Stimulated activated CD8-positive, alpha-beta memory T cell treated with anti-CD3 and anti-CD28 coated beads, Interleukin-4, amount 100 ng/mL, for 4 hours (primary cell): ENCODE measurements at places on chromosomes 12 and 14.
A peak's percentile ranks its signal among the peaks of the same experiment; 100 is the strongest.

DNA sequence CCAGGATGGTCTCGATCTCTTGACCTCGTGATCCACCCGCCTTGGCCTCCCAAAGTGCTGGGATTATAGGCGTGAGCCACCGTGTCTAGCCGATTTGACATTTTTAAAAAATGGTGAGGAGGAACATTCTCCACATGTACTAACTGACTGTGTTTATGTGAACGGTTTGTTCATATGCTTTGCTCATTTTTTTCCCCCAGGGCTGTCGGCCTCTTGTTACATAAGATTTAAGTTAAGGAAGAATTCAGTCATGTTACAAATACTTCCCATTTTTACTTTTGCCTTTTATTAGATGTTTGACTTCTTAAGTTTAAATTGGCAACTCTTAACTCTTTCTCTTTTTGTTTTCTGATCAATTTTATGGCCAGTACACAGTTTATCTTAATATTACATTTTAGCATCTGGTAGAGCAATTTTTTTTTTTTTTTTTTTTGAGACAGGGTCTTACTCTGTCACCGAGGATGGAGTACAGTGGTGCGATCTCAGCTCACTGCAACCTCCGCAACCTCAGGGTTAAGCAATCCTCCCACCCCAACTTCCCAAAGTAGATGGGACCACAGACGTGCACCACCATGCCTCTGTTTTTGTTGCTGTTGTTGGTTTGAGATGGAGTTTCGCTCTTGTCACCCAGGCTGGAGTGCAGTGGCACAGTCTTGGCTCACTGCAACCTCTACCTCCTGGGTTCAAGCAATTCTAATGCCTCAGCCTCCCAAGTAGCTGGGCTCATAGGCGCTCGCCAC, 9.6 kb downstream of the GNS start:
- no peak for DNase-seq

DNA sequence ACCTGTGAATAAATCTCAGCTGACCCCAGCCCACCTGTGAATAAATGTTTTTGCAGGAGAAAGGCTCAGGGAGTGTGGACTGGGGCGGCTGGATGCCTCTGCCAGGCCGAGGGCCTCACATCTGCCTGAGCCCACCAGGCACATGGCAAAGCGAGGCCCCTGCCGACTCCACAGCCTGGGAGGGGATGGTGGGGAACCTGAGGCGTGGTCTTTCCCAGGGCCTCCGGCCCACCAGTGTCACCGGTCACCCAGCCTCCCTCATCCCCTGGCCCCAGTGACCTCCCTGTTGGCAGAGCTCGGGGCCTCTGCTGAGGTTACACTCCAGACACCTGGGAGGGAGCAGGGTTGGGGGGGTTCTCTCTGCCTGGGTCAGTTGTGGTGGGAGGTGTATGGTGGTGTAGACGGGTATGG, 8.2 kb downstream of the NOC4L start:
- DNase-seq = no peak

GRCh38 chr14:106268013-106268727, 741.8 kb downstream of the TMEM121 start:
- DNase-seq = peak; percentile 65

GRCh38 chr12:57049890-57050289, at the start of gene MYO1A:
Gene MYO1A, minus strand, starts transcription at chr12:57050129. Its CDS starts 1,806 bp downstream, at chr12:57048323.
- DNase-seq = no peak

GRCh38 chr12:105281694-105282049, 45.7 kb upstream of the APPL2 start:
- no peak for DNase-seq

DNA sequence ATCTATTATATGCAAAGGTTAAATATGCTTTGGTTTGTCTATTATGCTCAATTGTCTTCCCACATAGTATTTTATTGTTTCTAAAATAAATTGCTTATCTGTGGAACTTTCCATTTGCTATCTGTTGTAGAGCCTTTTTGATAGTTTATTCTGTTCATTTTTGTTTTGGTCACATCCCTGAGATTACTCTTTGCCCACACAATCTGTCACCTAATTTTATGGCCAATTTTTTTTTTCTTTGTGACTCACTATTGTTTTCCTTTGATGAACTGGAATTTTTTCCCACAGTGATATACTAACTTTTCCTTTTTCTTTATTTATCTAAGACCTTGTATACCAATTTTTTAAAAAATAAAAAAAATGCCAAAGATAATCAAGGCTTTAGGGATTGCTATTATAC, 61.1 kb downstream of the RASSF9 start:
- no peak for DNase-seq

DNA sequence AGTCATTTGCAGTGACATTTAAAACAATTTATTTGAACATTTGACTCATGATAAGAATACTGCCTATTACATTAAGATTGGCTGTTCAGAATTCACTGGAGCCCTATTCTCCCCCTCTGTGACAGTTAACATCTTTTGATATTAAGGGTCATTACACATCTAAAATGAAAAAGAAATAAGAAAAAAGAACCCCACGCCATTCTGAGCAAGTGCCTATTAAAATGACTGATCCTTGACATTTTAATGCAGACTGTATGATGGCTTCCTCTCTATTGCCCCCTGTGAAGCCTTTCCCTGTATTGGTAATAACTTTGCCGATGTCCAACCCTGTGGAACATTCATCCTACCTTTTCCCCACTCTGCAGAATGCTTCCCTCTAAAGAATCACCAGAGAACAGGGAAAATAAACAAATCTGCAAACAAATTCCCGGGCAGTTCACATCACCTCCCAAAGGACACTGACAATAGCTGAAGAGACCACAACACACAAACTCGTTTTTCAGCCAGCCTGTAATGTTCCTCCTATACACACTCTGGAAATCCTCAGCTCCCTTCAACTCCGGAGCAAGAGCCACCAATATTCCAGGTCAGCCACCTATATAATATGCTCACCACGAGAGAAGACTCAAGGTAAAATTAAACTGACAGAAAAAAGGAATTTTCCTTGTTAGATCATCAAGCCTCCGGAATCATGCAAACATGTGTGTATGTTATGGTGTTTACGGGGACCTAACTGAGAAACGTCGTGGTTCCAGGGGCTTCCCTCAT, 2.1 kb downstream of the NIN start:
- DNase-seq = no peak

DNA sequence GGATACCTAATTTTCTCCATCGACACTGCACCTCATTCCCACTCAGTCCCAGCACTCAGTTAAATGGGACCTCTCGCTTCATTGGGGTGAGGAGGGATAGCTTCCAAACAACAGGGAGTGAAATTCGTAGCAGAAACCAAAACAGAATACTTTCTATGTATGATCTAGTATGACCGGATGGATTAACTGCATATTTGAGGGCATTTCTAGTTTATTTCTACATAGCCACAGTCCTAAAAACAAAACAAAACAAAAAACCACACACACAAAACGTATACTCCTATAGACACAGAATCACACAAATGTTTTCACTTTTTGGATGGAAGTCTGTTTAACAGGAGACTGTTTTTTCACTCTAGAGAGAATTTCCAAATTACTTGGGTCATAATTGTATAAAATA, 307.5 kb upstream of the FKBP4 start:
- DNase-seq = no peak

- no peak for DNase-seq
These were observed 9.5 kb upstream of the SAV1 start for GRCh38 chr14:50677527-50678063.

DNA sequence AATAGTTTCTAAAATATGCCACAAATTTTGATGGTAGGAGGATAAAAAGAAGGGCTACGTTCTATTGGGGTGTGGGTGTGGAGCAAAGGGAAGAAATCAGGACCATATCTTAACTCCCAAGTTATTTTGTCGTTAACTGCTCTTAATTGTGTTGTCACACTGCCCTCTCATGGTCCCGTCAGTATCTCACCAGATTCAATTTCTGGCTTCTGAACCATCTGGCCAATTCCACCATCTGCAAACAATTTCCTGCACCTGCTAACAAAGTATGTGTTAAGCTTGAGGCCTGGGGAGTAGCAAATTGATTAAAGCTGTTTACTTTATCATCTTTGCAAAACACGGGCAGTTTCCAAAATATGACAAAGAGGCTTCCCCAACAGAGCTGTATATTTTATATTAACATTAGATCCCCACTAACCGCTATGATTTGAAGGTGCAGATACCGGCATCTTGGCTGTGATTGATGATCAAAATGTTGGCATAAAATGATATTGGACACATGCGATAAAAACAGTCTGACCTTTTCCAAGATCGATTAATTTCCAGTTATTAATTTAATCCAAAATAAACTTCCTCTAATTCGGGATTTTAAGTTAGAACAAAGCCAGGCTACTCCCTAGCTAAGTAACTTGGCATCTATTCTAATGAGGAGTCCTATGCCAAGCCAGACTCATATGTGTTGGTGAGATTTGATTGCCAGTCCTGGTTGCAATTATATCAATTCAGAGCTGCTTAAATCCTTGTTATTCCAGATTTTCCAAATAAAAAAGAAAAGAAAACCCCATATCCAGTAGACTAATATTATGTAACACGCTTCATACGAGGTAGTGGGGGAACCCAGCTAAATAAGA, 6.9 kb upstream of the DNM1L start:
- DNase-seq = no peak

GRCh38 chr14:85308531-85309300, 221.2 kb upstream of the FLRT2 start:
- DNase-seq = no peak

DNA sequence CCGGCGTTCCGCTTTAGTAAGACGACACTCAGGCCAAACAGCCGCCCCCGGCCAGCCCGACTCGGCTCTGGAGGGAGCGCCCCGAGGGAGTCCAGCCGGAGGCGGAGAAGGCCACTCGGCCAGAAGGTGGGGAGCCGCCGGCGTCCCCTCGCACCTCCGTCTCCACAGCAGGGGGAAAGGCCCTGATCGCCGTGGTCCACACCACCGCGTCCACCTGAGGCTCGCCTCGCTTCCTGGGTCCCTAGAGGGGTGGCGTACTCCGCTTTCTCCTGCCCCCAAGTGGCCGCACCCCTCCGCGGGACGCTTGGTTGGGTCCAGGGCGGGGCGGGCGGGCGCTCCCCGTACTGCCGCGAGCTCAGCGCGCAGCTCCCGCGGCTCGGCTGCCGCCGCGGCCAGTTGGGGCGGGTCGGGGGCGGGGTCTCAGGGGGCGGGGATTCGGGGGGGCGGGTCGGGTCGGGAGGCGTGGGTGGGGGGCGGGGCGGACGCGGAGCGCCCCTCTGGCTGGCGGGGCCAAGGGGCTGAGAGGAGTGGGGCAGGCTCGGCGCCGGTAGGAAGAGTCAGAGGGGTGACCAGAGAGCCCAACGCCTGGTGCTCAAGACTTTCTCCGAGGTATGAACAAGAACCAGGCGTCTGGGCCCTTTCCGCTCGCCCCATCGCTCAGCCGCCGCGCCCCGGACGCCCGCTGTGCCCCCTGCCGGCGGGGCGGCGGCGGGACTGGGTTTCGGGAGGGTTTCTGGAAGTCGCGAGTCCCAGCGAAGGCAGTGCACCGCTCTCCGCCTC, at the start of gene FRMD6:
TSS of gene FRMD6 (plus strand) at position 523 of the 780 bp plus-strand sequence. CDS start 37,927 bp downstream, outside the sequence.
- peak; percentile 54 for DNase-seq

DNA sequence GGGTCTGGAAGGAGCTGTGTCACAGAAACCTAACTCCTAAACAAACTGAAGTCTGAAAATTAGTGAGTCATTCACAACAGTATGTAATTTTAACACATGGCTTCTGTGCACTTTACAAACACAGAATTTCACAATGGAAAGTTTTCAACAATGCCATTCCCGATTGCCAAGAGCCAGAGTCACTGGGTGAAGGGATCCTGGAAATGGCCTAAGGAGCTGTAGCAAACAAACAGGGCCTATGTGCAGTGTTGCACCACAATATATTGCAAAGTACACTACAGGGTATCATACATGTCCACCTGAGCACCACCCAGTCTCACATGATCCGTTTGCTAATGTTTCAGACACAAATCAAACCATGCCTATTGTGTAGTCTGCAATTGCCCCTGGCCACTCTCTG, 184.7 kb upstream of the OTX2 start:
- no peak for DNase-seq

DNA sequence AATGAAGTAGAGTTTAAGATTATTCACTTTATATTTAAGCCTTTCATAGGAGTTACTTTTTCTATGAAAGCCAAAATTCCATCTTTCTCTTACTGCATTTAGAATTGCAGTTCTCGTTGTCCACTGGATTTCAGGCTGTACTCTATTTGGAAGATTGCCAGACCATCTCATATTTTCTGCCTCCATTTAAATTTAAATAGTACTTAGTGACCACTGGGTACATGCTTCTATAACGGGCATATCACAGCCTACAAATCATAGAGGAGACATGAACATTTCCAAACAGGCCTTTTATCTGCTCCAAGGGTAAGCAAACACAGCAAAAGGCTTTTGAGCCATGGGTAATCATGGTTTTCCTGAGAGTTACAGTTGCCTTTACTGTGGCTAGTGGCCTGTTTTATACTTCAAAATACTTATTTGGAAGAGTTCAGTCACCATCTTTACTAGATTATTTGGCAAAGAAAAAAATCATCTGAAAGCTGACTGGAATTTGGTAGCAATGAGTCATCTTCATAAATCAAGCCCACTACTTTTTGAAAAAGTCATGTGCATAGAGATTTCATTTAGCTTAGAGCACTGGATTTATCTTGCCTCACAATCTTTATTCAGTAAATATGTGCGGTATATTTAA, 15.7 kb downstream of the ANO6 start:
- DNase-seq = no peak

GRCh38 chr12:94405413-94406116, 54.1 kb downstream of the CEP83 start:
- DNase-seq = no peak

GRCh38 chr12:46396826-46397225, 24.3 kb upstream of the SLC38A2 start:
- no peak for DNase-seq

DNA sequence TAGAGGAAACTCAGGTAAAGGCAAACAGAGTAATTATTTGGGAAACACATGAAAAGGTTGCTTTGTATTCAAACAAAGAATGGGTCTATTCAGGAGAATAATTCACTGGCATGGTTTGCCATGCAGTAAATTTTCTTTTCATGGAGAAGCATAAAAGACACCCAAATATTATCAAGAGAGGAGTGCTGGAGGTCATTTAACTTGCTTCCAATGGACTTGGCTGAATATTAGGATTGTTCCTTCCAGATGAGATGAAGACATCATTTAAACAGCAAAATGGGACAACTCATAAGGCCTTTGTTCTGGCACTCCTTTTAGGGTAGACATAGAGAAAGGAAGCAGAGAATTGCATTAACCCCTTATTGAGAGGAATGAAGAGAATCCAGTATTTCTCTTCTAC, 38.7 kb downstream of the WIF1 start:
- DNase-seq = no peak

DNA sequence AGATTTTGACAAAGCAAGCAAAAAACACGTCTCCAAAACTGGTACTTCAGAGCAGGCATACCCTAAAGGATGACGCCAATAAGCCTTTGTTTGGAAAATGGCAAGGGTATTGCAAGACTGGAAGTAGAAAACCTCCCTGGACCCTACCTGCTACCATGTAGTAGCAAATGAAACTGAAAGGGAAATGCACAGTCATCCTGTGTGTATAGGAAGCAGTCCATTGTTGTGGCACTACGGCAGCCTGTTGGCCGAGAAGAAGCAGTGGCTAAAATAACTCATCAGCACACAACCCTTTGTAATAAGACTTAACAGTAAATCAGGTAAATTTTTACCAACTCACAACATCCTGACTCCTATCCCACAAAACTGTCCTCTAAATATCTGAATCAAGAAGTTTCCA, 386.4 kb downstream of the RGS6 start:
- no peak for DNase-seq

GRCh38 chr12:120121766-120122293, 5.3 kb upstream of the RAB35 start:
- DNase-seq = no peak
